ENCODE measurements at places on chromosomes 12 and 14.

- no peak for DNase-seq
These were observed 756 bp downstream of the LGR5 start for GRCh38 chr12:71440345-71440762.

GRCh38 chr12:108232565-108232964, 103.5 kb downstream of the WSCD2 start:
- no peak for DNase-seq

- no peak for DNase-seq
These were observed 23.3 kb upstream of the SLC2A3 start for GRCh38 chr12:7959278-7959677.

- DNase-seq, result no peak
These were observed 13.6 kb downstream of the PLEKHG3 start for GRCh38 chr14:64717870-64718269.

GRCh38 chr12:64574837-64575236, 35.5 kb upstream of the RASSF3 start:
- no peak for DNase-seq

Data from endothelial cell of umbilical vein (primary cell).